ENCODE measurements at places on chromosomes 16 and 17. TPM values are rescaled to one million over a fixed set of nuclear protein-coding genes. Genes with fewer than 3 reads are reported as not detected.

The HAS3 gene
- 72.2 TPM for total RNA-seq

The PMP22 gene
- 6.3 TPM for total RNA-seq

The GCGR gene
- 0.08 TPM for total RNA-seq

The HSD11B2 gene
- total RNA-seq: 6.6 TPM

All from esophagus mucosa (tissue), 1 donor.